ENCODE measurements at places on chromosomes 12 and 14.

DNA sequence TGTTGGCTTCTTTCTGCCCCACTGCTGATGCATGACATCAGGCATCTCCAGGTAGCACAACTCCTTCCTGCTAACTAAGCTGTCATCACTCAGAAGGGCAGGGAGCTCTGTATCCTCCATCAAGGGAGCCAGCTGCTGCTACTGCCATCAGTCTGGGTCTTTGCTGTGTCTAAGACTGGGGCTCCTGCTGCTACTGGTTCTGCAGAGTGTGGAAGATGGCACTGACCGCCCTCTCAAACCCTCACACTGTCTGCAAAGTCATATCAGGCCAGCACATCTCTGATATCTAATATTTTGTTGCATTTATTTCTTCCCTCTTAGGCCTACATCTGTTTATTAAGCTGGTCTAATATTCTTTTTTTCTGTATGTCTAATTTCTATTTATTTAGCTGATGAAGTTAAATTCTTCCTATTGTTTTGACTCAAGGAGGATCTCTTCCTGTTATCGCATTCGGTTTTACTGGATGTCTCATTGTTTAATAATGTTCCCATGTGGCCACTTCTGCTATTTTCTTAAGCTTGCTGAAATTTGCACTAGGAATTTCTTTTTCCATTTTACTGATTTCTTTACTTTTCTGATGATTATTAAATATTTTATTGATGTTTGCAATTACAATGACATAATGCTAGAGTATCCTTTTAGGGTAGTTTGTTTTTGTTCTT, 7.6 kb upstream of the E2F7 start:
- no peak for DNase-seq

GRCh38 chr14:74203639-74204038, 35.6 kb upstream of the VSX2 start:
- no peak for DNase-seq

DNA sequence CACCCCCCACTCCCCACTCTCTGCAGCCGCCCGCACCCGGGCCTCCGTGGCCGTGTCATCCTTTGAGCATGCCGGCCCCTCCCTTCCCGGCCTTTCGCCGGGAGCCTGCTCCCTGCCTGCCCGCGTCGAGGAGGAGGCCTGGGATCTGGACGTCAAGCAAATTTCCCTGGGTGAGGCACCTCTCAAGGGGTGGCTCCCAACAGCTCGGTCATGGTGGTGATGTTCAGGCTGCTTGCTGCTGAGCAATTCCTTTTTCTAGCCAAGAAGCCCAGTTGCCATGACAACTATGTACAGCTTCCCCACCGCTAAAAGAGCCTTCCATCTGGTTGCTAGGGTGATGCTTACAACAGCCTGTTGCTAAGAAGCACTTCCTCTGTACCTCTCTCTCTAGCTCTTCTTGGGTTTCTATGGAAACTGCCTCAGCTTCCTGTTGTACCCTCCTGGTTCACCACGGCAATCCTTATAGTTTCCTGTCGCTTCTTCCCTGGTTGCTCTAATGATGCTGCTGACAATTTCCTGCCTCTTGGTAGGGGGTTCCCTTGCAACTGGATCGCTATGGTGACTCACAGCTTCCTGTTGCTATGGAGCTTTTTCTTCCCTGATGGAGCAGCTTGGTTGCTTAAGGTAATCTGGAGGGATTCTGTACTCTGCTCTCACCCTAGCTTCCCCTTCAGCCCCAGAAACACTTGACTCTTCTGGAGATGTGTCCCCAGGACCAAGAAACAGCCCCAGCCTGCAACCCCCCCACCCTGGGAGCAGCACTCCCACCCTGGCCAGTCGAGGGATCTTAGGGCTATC, 11.0 kb downstream of the ZNF219 start:
- DNase-seq = no peak

- no peak for DNase-seq
These were observed 214.9 kb upstream of the BTG1 start for GRCh38 chr12:92360543-92360942.

DNA sequence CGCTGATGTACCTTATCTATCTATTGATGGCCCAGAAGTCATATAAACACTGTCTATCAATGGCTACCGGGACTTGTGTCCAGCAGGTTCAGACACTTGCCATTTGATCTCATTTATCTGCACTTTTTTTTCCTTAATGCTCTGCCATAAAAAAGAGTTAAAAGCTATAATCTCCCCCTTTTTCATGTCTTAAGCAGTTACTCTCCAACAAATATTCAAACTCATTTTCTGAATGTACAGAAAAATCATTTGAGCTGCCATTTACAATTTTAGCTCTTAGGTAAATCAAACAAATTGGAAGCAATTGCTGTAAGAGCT, 101.4 kb downstream of the SLC8A3 start:
- DNase-seq = no peak

GRCh38 chr12:118999107-118999506, 17.8 kb downstream of the SRRM4 start:
- DNase-seq = no peak

- no peak for DNase-seq
These were observed 129.6 kb downstream of the PAPOLA start for GRCh38 chr14:96631621-96632362.

- no peak for DNase-seq
These were observed 109.4 kb upstream of the SSTR1 start for GRCh38 chr14:38098074-38098836.

DNA sequence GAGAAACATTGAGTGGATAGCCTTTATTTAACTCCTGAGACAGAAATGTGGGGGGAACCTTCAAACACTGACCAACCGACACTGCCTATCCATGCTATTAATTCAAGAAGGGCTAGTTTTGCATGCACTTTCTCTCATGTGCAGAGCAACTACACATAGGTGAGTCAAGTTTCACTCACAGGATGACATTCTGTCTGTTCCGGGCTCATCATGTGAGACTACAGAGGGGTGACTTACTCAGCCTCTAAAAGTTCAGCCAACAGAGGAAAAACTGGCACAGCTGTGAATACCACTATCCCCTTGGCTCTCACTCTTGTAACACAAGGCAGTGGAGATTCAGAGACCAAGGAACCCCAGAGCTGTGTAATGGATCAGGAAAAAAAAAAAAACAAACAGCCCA, 13.3 kb downstream of the BEST3 start:
- DNase-seq = no peak

Data from right renal cortex interstitium (tissue), 3 donors.